Cardiac atrium fibroblast (primary cell): ENCODE measurements at places on chromosomes 4 and X. TPM values are rescaled to one million over a fixed set of nuclear protein-coding genes. Genes with fewer than 3 reads are reported as not detected.

The PLAC8 gene
- 3.4 TPM in 1 of 2 replicates, not detected in the other for total RNA-seq

The TMPRSS11F gene
- total RNA-seq = not detected in 2 replicates

The CT45A2 gene
- total RNA-seq = not detected in 2 replicates

The TMSB15A gene
- 0.32 and 0.36 TPM in 2 replicates for total RNA-seq

The TMPRSS11E gene
- not detected in 2 replicates for total RNA-seq

The MAGEA1 gene
- total RNA-seq = not detected in 2 replicates

The MAGEB10 gene
- total RNA-seq = not detected in 2 replicates
